Left lobe of liver (tissue), 2 donors: ENCODE measurements at places on chromosomes 2 and 18.

DNA sequence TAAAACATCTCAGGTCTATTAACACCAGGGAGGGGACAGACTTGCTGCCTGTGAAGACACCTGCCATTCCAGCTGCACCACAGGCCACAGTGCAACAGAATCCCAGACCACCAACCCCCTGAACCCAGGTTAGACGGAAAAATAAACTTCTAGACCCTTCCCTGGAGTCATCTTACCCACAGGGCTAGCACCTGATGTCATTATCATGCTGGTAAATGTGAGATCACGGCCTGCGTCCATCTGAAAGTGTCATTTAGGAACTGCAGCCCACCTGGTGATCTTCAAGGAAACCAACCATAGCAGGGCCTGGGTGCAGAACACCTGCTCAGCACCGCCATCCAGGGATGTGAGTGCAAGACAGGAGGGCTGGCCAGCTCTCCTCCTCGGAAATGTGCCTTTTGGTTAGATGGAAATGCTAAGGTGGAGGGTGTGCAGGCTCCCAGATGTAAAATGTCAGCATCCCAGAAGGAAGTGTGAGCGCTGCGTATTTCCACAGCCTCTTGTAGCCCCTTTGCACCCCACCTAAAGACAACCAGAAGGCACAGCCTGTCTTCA, 80.8 kb downstream of the PTGR3 start:
- no peak for DNase-seq

DNA sequence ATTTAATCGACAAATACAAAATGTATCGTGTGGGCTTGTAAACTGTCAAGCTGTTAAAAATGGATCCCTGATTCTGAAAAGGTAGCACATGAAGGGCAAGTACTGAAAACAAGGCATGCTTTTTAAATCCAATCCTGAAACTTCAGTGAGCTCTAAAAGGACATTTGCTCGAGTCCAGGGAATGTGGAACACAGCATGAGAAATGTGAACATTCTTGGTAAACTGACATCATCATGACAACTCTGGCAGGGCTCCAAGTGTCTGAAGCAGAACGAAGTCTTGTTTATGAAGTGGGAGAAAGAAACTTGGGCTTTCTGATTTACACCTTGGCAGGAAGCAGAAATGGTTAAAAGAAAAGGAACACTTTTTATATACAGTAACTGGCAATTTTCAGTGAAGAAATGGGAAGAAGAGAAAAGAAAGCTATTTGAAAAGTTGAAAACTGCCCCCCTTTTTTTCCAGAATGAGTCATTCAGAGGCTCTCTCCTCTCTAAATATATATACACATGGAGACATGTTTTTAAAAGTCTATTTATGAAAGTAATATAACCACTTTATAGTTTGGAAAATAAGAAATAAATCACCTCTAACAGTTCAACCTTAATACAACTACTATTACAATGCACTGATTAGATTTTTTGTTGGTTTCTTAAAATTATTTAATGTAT, 120.8 kb downstream of the GAREM1 start:
- no peak for DNase-seq

DNA sequence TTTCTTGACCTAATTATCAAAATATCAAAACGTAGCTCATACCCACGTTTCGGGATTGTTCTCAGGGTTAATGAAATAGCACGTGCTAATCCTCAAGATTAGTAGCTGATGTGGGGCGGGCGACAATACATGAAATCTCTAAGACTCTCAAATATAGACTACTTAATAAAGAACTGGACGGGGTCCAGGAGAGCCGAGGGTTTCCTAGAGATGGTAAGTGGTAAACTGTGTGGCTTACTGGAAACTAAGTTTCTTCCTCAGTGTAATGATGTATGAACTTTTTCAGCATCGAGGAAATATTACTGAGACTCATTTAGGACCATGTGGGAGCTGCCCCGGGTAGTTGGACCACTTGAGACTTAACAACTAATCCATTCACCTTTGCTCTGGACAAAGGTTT, 453.3 kb upstream of the SALL3 start:
- no peak for DNase-seq

- no peak for DNase-seq
Measured at GRCh38 chr2:45578056-45578843, 32.8 kb downstream of the SRBD1 start.

- DNase-seq: peak; percentile 53
Measured at GRCh38 chr2:101251844-101252407, 760 bp upstream of the CNOT11 start.

DNA sequence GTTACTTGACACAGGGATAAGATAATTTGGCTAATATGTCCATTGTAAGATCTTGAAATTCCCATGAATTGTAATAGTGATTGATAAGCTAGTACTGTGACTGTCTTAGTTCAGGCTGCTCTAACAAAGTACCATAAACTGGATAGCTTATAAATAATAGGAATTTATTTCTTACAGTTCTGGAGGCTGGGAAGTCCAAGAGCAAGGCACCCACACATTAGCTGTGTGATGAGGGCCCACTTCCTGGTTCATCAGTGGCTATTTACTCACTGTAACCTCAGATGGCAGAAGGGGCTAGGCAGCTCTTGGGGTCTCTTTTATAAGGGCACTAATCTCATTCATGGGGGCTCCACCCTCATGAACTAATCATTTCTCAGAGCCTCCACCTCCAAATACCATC, 28.5 kb downstream of the NOSTRIN start:
- no peak for DNase-seq

- no peak for DNase-seq
Measured at GRCh38 chr2:129827311-129828090, 152.0 kb upstream of the RAB6C start.

DNA sequence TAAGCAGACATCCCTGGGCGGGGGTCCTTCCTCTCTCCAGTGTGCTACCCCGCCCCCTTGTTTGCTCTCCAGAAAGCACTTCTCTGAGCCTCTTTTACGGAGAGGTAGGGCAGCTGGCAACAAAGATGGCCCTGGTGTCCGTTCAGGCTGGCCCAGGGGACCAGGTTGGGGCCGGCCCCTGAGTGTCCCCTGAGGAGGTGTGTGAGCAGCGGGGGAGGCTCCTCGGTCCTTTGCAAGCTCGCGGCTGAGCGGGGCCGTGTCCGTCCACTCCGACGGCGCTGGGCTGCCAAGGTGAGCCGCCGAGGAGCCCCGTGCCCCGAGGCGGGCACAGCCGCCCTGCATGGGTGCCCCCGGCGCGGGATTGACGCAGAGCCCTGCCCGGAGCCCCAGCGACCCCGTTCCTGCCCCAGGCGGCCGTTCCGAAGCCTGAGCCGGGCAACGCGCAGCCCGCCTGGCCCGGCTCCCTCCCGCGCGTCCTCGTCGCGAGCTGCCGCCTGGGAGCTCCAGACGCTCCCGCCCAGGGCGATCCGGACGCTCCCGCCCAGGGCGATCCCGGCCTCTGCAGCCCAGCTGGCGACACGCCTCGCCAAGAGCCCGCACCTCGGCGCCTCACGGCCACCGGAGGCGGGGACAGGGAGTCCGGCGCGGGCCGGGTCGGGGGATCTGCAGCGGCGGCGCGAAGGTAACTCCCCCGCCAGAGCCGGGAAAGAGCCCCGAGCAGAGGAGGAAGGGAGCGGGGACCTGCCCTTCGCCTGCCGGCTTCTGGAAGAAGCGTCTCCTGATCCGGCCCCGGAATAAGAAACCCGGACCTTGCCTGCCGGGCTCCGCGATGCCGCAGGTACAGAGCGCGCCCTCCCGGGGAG, at the start of gene PROKR1:
TSS of gene PROKR1 (plus strand) at position 569 of the 863 bp plus-strand sequence. CDS start 2,243 bp downstream, outside the sequence.
- peak; percentile 78 for DNase-seq

- peak; percentile 85 for DNase-seq
Measured at GRCh38 chr2:196719110-196719872, 79.8 kb downstream of the CCDC150 start.

DNA sequence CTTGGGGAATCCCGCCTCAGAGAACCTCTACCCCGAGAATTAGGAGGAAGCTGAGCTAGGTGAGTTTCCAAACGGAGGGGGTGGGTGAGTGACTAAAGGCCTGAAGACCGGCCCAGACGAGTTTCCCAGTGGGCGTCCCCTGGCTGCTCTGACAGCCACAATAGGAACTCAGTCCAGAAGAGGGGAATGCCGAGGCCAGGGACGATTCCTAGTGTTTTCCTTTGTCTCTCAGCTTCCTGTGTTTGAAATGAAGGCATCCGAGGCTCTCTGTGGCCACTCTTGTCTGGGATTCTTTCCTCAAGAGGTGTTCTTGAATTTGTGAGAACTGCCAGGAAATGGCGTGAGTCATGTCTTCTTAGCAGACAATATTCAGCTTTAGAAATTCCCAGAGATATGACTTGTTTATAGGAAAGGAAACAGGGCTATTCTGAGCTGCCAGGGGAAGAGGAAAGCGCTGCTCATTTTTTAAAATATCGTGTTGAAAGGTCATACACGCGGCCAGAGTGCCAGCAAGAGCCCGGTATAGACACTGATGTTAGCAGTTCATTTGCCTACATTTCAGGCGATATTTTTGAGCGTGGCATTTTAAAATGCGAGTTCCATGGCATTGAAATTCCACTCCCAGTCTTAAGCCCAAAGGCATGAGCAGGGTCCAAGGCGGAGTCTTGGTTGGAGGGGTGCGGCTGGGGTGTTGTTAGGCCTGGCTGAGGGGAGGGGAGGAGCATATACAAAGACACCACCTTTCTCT, 169.1 kb upstream of the KLF7 start:
- no peak for DNase-seq

- no peak for DNase-seq
Measured at GRCh38 chr2:234249873-234250272, 199.4 kb downstream of the SPP2 start.

GRCh38 chr2:102141970-102142828, at the start of gene IL1R1:
IL1R1 (plus strand) TSS chr2:102142746; CDS start chr2:102157725, 14,979 bp downstream.
- peak; percentile 88 for DNase-seq
